Pons (tissue), 1 donor: ENCODE measurements at places on chromosomes 1 and 21.

DNA sequence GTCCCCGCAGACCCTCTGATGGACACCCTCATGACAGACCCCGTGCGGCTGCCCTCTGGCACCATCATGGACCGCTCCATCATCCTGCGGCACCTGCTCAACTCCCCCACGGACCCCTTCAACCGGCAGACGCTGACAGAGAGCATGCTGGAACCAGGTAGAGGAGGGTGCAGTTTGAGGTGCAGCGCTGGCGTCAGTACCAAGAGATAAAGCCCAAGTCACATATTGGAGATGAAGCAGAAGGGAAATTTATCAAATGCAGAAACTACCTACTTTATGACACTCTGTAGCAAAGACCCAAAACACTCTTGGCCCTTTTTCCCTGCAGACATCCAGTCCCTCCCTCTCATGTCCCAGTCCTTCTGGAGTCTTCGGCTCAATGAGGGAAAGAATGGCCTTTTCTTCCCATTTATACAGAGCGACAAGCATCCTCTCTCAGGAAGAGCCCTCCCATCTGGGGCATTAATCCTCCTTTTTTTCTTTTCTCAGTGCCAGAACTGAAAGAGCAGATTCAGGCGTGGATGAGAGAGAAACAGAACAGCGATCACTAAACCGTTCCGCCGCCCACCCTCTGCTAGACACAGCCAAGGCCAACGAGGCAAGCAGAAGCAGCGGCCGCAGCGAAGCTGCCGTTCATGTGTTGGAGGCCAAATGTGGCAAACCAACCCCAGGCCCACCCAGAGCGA lies 30.8 kb upstream of the KIF1B start:
- peak; percentile 92 for DNase-seq

DNA sequence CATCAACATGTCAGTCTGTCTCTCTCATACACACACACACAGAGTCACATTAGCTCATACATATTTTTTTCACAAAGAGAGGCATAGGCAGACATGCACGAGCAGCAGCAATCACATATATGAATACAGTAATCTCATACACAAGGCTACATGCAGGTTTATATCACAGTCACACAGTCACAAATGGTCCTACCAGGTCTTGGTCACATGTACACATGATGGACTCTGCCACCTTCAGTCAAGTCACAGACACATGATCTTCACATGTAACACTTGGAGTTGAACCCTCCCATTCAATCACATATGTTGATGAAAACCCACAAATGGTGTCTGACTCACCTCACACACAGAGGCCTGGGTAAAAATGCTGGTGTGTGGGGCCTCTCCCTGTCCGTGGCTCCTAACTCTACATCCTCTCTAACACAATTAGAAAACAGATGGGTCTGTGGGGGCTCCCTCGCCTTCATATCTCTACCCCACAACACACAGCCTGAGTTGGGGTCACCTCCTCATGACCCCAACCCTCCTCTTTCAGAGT lies 27.9 kb downstream of the RIMS3 start:
- no peak for DNase-seq

DNA sequence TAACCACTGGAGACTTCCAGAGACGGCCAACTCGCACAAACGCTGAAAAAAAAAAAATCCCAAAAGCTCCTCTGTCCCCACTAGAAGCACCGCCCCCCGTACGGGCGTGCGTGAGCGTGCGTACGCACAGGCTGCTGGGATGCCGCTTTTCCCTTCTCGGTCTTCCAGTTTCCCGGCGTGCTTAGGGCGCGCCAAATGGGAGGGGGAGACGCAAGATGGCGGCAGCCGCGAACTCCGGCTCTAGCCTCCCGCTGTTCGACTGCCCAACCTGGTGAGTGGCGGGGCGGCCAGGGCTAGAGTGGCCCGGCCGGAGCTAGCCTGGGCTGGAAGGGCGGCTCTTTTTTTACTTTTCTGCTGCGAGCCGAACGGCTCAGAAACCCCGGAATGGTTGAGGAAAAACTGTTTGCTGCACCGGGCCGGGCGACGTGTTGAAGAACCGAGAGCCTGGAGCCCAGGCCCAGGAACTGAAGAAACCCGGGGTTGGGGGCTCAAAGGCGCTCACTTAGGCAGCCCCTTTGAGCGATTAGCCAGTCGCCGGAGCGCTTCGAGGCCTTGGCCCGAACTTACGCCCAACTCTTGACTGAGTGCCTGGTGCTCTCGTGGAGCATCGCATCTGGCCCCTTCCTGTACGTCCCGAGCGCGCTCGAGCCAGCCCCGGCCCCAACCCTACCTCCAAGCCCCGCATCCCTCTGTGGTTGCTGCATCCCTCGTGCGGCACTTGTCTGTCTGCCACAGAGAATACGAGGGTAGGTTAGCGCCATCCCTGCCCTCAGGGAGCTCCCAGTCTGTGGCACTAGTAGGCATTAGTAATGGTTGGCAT lies at the start of gene PPP1R8:
Gene PPP1R8 (plus strand): TSS at position 162 of the 820 bp plus-strand sequence. CDS start 54 bp downstream, at position 216.
- DNase-seq: peak; percentile 96

DNA sequence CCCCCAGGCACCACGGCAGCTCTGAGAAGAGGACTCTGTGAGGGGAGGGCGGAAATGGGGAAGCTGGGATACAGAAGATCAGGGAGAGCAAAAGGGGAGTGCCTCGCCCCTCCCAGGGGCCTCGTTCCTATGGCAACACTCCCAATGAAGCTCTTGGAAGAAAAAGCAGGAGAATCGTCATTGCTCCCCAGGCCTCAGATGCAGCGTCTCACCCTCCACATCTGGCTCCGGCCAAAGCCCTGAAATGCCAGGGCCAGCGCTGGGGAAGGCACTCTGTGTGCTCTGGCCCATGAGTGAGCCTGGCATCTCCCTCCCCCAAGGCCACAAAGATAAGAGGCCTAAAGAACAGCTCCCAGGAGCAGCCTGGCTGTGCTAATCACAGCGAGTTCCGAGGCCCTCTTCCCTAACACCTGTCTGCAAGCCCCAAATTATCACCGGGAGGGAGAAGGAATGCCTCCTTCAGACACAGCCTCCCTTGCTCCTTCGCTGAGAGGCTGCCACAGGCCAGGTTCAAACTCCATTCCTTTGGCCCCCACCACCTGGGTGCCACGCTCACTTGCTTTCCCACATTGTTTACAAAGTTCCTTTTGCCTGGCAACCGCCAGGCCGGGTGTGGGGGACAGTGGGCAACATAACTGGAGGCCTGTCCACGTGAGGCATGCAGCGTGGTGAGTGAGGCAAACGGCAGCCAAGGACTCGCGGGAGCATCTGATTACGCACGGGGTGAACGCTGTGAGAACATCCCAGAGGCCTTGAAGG lies 27.8 kb downstream of the ECE1 start:
- no peak for DNase-seq

GRCh38 chr1:234893725-234894630 lies 234.7 kb downstream of the TOMM20 start:
- no peak for DNase-seq

GRCh38 chr1:72271555-72272085 lies 10.7 kb downstream of the NEGR1 start:
- DNase-seq: no peak

DNA sequence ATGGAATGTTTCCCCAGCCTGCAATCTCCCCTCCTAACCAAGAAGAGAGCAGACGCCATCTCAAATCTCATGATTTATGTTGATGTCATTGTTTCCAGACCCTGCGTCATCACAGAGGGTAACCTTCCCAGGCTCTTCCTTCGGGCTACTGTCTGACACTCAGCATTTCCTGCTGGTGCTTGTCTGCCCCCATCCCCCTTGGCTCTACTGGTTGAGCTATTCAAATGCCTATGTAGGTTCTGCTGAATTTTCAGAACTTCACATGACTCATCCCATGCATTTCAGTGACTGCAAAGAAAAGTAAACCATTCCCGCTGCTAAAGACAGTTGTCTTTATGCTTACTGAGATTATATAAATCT lies 24.8 kb upstream of the ITPKB start:
- DNase-seq: no peak

DNA sequence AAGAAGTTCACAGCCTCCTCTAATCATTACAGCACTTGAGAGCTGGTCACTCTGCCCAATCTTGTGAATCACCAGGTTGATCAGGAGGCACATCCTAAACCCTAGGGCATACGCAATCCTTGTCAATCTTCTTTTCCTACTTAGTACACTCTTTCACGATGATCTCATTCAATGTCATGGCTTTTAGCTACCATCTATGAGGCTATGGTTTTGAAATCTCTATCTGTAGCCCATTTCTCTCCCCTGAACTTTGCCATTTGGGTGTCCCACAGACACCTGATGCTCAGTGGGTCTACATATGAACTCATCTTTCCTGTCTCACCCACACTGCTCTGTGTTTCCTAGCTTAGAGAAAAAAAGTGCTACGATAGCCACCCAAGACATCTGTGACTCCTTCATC lies 1.9 kb upstream of the MED18 start:
- no peak for DNase-seq

- peak; percentile 62 for DNase-seq
These were observed 103.2 kb upstream of the KIF26B start for GRCh38 chr1:245051349-245052221.

DNA sequence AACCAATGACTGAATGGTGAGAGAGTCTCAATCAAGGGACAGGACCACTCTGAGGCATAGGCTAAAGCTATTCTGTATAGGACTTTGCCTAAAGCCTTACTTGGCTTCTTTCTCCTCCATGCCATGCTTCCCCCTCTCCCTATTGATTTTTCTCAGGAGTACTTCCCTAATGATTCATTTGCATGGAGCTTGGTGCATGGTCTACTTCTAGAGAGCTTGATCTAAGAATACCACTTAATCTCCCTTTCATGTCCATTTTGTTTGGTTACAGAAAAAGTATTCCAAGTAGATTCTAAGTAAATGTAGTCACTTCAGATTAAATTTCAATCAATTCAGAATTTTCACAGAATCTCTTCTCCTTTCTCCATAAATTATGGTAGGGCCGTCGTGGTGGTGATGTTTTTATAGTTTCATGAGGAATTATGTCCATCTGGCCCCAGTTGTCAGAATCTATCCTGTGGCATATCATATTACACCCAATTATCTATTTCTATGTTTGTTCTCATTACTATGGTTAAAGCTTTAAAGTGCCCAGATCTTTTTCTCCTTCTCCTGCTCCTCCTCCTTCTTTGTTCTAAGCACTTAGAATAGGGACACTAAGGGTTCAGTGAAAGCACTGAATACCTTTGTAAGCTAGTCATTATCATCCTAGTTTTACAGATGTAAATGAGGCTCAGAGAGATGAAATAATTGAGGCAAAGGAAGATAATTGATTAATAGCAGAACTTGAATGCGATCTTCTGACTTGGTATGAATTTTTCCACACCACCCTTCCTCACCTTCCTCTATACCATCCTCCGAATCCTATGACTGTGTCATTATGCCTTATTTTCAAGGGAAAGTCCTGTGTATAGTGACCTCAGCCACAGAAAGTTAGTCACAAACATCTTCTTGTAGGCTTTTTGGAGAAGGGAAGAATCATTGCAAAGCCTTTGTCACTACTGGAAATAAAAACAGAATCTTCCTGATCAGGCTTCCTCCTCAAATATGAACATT lies 85.6 kb upstream of the ZRANB2 start:
- no peak for DNase-seq

DNA sequence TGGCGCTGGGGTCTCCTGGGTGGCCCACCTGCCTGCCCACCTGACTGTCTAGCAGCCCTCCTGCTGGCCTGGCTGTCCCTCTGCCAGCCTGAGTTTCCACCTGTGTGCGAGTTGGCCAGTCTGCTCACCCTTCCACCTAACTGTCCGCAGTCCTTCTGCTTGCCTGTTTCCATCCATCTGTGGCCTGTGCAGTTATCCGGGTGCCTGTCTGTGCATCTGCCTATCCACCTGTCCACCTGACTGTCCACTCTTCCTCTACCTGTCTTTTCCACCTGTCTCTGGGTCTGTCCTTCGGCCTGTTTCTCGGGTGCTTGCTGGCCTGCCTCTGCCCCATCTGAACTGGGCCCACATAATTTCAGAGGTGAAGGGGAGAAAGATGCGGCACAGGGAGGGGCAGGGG lies 1.9 kb downstream of the KCNQ4 start:
- no peak for DNase-seq

DNA sequence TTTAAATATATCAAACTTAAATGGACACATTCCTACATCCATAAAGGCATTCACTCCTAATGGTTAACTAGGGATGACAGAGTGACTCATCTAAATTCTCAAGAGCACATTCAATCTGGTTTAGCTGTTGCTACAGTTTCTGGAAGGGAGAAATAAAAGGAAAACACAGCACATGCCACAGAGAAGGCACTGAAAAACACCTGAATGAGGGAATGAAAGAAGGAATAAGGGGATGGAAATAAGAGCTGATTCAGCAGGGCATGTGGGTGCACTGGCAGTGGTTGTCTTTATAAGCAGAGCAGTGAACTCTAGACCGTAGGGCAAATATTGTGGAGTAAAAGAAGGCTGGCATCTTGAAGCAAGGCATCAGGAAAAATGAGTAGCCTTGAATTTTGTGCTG lies 79.3 kb downstream of the LHX4 start:
- DNase-seq: no peak

GRCh38 chr1:225446595-225446960 lies 18.7 kb upstream of the LBR start:
- peak; percentile 45 for DNase-seq

DNA sequence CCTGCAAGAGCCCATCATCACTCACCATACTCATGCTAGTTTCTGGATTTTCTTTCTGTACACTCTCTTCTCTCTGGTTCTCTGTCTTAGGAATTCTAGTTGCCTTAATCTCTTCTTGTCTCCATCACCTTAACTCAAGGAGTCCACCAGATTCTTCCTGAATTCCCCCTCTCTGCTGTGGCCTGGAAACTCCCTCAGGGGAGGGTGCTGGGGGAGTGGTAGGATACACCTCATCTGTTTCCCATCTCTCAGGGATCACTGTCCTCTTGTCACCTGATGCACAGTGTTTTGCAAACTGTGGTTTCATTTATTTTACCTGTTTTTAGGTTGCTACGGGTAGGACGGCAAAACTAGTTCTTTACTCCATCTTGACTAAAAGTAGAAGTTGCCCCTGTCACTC lies 6.6 kb upstream of the GNG12 start:
- no peak for DNase-seq

- no peak for DNase-seq
These were observed 81.2 kb downstream of the ADCY10 start for GRCh38 chr1:167832693-167833092.

- peak; percentile 61 for DNase-seq
These were observed 16.8 kb upstream of the ETV3 start for GRCh38 chr1:157154940-157155514.

- DNase-seq: no peak
These were observed 60.8 kb downstream of the PGM1 start for GRCh38 chr1:63653976-63654375.

DNA sequence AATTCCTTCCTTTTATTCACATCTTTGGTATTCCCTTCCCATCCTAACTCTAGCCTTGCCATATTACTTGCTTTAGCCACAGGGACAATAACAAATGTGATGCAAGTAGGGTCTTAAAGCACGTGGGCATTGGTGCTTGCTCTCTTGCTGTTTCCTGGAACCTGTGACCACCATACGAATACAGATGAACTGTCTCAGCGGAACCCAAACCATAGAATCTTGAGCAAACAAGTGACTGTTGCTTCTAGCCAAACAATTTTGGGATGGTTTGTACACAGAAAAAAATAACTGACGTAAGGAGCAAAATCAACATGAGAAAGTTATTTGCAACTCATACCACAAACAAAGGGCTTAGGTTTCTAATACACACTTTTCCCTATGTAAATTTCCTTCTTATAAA lies 15.2 kb upstream of the VTCN1 start:
- DNase-seq: no peak
